Stimulated activated CD4-positive, alpha-beta T cell treated with anti-CD3 and anti-CD28 coated beads, Interleukin-12 subunit alpha, Interleukin-12 subunit beta, amount 100 ng/mL, for 24 hours (primary cell): ENCODE measurements at places on chromosomes 7 and 10.

DNA sequence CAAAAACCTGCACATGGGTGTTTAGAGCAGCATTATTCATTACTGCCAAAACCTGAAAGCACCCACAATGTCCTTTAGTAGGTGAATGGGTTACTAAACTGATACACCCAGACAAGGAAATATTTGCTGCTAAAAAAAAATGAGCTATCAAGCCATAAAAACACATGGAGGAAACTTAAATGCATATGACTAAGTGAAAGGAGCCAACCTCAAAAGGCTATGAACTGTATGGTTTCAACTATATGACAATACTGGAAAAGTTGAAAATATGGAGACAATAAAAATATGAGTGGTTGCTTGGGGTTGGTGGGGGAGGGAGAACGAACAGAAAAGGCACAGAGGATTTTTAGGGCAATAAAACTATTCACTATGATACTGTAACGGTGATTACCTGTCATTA, 291.0 kb downstream of the TNS3 start:
- no peak for DNase-seq

DNA sequence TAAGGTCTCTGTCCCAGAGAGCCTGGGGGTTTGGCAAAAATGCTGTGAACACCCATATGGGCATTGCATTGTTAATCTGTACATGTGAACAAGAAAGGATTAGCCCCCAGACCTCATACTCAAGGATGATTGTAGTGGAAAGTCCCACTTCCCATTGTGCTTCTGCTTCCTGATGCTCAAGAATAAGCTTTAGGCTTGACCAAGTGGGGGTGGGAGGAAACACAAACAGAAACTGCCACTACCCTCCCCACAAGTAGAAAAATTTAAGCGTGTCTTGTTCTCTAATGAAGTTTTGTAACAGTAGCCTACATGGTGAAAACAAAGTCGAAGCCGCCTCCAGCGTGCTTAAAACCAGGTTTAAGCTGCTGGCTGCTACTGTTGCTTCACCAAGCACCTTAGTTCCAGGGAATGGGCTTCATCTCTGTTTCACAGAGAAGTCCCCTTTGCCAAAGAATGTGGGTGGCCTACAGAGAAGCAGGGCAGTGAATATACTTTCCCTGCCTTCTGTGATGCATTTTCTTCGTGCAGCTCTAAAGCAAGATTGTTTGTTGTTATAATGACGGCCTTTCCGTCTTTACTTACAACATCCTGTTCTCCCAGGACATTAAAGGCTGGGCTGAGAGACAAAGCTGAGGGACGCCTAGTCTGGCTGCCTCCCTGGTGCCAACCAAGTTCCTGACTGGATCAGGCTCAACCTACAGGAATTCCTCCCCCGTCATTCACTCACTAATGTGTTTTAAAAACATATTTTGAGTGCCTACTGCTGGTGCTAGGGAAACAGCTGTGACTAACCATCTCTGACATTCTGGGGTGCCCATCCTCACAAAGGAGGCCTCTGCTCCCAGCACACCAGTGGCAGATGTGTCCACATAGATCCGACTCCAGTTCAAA, 32.1 kb upstream of the CCSER2 start:
- no peak for DNase-seq

- no peak for DNase-seq
These were observed 10.6 kb downstream of the RPA3 start for GRCh38 chr7:7707806-7708205.

GRCh38 chr10:87761892-87762291, 56.1 kb downstream of the ATAD1 start:
- DNase-seq: peak; percentile 25

DNA sequence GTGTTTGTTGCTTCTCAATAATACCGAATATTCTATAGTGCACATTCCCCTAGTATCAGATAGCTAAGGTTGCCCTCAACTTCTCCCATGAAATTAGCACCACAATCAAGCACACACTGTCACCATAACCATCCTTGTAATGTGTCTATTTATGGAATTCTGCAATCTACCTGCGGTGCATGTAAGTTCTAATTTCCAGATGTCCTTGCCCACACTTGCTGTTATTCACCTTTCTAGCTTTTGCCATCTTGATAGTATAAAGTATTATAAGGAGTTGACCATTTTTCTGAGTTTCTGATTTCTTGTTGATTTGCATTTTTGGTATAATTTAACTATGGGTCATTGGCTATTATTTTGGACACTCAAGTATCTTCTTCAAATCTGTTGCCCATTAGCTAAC, 490.1 kb upstream of the GALNT17 start:
- no peak for DNase-seq

- DNase-seq: no peak
These were observed 10.7 kb downstream of the EBF3 start for GRCh38 chr10:129953119-129954051.

DNA sequence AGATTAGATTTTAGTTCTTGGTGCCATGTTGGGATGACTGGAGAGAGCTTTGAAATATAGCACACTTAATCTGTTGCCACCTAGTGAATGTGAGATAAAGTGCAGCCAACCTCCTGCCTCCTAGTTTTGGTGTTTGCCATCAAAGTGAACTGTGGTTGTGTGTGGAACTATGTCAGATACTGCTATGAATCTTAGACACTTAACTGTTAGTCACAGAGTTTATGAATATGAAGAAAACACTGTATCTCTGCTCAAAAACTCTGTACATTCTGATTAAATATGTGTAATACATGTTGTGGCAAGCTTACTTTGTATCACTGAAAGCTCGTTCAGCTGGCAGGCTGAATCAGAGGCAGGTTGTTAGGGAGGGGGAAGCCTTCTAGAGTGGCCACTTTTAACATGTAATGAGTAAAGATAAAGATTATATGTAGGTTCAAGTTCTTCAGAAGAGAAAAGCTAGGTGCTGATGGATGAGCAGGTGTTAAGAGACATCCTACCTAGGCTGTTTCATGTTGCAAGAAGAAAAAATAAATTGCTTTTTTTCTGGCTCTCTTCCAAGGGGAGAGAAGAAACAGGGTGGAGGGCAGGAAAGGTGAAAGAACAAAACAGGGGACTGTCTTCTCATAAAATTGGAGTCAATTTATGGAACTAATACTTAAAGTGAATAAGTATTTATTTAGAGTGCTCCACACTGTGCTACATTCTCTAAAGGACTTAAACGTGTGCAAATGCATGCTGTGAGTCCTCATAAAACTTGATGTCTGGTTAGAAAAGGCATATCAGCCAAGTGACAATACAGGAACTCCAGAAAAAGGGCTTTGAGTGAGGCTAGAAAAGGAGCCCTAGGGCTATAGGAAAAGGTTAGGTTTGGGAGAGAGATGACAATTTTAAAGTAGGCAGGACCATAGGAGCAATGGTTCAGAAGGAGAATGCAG, 14.1 kb upstream of the LAMB1 start:
- no peak for DNase-seq

DNA sequence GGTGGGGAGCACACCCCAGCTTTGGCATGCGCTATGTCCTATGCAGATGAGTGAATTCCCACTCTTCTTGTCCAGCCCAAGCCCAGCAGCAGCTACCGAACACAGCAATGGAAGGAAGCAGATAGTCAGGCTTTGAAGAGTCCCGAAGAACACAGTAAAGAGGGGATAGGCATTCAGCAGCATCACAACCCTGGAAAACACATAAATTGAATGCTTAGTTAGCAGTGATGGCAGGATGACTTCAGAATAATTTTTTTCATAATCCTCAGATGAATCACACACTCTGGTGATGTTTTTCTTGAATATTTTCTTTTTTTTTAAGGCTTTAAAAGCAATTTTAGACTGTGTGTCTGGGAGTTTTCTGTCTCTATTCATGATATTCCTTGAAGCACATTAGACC, 95.8 kb downstream of the CFAP58 start:
- DNase-seq: no peak

DNA sequence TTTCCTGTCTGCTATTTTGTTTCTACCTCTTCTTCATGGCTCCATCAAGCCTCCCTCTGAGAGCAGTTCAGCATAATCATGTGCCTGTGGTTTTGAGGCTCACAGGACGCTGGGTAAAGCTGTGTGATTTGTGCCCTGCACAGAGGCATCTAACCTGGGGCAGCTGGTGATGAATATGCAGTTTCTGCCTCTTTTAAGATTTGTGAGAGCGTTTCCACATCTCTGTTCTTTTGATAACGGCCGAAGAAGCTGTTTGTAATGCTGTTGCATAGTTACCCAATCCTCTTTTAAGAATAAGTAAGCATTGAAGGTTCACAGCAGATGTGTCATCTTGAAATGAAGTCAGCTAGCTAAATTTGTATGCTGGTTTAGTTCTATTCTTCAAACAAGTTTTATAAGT, 45.2 kb downstream of the PNLIPRP3 start:
- DNase-seq: no peak

DNA sequence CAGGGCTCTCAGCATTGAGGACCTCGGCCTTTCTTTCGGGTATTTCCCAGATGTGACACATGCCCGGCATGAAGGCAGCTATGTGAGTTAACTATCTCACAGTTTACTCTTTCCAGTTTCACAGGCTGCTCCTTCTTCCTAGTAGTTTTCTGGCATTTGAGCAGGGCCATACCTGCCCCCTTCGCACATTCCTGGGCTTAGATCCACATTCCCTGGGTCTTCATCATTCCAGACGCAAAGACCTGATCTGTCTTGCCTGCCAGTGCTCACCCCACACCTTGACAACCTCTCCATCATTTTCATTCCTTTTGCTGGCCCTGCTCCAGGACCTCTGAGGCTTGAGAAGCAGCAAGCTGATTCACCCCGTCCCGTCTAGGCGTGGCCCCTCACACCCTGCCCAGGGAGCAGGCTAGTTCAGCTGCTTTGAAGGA, 227.5 kb downstream of the WDR11 start:
- no peak for DNase-seq

- no peak for DNase-seq
These were observed 77.3 kb upstream of the ARMC3 start for GRCh38 chr10:22850541-22850940.

DNA sequence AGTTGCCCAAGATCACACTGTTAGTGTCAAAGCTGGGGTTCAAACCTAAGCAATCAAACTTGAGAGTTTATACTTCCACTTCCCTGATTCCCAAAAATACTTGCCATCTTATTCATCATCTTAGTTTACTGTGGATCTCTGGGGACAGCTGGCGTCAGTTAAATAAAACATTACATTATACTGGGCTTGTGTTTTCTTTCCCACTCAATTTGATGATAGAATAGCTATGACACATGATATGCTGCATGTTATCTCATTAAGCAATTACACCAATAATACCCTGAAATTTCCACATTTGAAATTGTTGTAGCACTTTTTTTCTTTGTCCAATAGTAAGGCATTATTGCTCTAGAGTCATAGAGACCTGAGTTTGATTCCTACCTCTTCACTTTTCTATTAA, 62.9 kb upstream of the MXI1 start:
- DNase-seq: no peak

- no peak for DNase-seq
These were observed 56.6 kb downstream of the PARD3 start for GRCh38 chr10:34758447-34758996.

- no peak for DNase-seq
These were observed 404.6 kb downstream of the RPS24 start for GRCh38 chr10:78437998-78438906.

GRCh38 chr7:151008511-151009323, 15.6 kb downstream of the ATG9B start:
- peak; percentile 82 for DNase-seq

DNA sequence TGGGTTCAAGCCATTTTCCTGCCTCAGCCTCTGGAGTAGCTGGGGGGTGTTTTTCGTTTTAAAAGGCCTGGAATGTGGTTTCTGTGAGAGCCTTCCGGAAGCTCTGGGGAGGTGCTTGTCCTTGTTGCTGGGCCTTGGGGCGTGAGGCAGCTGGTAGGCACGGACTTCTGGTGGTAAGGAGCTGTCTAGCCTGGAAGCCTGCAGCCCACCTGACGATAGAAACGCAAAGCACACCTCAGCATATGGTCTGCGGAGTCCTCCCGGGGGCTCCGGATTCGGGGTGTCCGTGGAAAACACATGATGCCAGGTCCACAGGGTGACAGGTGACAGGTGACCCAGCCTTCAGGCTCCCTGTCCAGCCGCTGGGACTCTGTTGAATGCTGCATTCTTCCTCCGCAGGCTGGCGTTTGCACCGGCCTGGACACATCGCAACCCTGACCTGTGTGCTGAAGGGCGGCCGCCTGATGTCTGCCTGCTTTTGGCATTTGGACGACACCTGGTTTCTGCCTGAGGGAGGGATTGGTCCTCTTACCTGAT, 37.3 kb downstream of the INPP5A start:
- no peak for DNase-seq

DNA sequence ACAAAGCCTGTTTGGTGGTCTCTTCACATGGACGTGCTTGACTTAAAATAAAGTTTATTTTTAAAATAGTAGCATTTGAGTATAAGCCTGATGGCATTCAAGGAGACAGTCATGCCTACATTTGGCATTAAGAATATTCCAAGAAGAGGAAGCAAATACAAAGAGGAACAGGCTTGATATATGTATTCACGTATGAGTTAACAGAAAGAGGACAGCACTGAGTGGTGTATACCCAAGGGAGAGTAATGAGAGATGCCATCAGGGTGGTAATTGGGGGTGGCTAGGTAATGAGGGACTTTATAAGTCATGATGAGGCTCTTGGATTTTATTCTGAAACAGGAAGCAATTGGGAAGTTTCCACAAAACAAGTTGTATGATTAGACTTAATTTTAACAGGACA, 363.3 kb downstream of the SEMA3D start:
- DNase-seq: no peak

DNA sequence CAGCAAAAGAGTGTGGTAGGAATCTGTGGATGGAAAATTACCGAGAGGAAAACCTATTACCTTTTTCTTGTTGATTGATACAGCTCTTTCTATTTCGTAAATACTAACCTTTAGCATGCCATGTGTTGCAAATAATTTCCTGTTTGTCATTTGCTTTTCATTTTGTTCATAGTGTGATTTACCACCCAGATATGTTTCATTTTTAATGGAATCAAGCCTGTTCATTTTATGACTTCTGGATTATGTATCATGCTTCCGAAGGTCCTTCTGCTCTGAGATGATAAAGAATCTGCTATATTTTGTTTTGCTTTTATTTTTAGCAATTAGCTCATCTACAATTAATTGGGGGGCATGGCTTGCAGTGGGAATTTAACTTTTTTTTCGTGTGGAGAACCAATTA, 46.5 kb downstream of the INPP5F start:
- DNase-seq: no peak

DNA sequence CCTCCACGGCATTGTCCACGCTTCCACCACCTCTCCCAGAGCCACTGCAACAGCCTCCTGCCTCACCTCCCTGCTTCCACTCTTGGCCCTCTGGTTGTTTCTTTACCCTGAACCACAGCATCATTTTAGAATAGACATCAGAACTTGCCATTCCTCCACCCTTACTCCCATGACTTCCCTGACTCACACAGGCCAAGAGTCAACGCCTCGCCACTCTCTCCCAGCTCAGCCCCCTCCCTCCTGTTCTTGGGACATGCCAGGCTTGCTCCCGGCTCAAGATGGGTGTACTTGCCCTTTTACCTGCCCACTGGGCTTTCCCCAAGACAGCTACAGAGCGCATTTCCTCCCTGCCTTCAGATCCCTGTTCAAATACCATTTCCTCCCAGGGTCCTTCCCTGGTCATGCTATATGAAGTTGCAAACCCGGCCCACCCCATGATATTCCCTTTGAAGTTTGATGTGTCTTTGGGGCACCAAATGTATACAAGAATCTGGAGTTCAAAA, 429.1 kb downstream of the RPS24 start:
- DNase-seq: no peak

GRCh38 chr7:1059200-1060091, 15.1 kb downstream of the GPR146 start:
- DNase-seq: no peak

GRCh38 chr10:71378336-71379117, 18.2 kb upstream of the CDH23 start:
- no peak for DNase-seq

- no peak for DNase-seq
These were observed 209.3 kb downstream of the JAZF1 start for GRCh38 chr7:27971171-27971812.

GRCh38 chr10:62136931-62137330, 131.7 kb downstream of the RTKN2 start:
- no peak for DNase-seq
